ENCODE measurements at places on chromosomes 5 and 9. TPM values are rescaled to one million over a fixed set of nuclear protein-coding genes. Genes with fewer than 3 reads are reported as not detected.

TAF1L gene
- not detected for total RNA-seq

PCDHA12 gene
- not detected for total RNA-seq

DNM1 gene
- 5.4 TPM for total RNA-seq

CYSRT1 gene
- not detected for total RNA-seq

IFNA21 gene
- total RNA-seq = not detected

DNA sequence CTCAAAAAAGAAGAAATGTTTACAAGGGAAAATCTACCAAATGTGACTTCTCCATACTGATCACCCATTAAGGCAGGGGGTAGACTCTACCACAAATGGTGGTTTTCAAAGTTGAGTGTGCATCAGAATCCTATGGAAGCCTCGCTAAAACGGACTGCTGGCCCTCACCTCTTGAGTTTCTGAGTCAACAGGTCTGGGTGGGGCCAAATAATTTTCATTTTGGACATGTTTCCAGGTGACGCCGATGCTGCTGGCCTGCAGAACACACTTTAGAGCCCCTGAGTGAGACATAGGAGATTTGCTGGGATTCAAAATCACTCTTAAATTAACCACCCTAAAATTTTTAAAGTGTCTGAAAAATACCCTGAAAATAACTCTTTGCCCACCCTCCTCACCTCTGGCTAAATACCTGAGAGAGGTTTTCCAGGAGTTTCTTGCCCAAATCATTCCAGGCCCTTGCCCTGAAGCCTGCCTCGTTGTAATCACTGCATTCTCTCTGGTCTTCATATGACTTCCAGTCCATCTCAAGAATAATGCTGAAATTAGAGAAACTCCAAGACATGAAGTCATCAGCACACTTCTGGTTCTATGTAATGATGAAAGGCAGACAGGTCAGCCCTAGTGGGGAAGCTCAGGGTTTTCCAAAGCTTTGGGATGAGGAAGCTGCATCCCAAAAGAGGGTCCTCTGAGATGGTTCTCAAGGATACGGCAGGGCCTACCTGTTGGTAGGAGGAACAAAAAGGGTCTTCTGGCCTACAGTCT is 18.2 kb downstream of the C9orf152 start:
- no peak for DNase-seq

DNA sequence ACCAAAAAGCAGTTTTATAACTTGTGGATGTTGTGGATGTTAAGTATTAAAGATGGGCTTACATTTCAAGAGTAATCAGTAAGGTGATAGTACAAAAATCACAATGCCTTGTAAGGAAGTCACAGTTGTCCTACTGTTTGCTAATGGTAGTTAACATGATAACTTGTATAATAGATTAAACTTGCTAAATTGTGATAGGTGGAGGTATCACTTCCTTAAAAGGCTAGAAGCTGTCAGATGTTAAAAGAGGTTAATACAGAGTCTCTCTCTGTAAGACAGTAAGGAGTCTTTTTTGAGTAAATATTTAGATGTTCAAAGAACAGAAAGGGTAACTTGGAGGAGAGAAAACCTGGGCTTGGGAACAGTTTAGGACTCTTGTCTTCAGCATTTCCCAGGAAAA is 14.2 kb upstream of the MACIR start:
- no peak for DNase-seq

GRCh38 chr5:111389390-111390082 is 122.8 kb downstream of the STARD4 start:
- DNase-seq = no peak

DNA sequence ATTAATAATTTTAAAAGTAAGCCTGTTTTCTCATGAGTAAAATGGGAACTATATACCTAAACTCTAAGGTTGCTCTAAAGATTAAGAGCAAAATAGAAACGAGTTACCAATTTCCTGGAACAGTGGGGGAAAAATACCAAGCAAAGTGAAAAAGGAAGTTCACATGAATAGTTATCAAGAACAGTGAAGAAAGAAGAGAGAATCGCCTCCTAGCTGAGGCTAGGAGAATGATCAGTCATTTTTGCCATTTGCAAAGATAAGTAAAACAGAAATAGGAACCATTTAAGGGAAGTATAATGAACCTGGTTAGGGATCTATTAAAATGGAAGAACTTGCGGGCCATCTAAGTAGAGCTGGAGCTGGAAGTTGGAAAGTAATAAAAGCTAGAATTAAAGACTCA is 50.7 kb downstream of the P4HA2 start:
- no peak for DNase-seq

- peak; percentile 55 for DNase-seq
These were observed 48.7 kb downstream of the PCSK1 start for GRCh38 chr5:96384353-96384752.

GRCh38 chr9:84839541-84839940 is 170.0 kb downstream of the NTRK2 start:
- DNase-seq = no peak

- DNase-seq = peak; percentile 26
These were observed 131.1 kb downstream of the OLFM1 start for GRCh38 chr9:135218331-135219225.

GRCh38 chr5:51544031-51544785 is 161.0 kb downstream of the ISL1 start:
- DNase-seq = no peak

DNA sequence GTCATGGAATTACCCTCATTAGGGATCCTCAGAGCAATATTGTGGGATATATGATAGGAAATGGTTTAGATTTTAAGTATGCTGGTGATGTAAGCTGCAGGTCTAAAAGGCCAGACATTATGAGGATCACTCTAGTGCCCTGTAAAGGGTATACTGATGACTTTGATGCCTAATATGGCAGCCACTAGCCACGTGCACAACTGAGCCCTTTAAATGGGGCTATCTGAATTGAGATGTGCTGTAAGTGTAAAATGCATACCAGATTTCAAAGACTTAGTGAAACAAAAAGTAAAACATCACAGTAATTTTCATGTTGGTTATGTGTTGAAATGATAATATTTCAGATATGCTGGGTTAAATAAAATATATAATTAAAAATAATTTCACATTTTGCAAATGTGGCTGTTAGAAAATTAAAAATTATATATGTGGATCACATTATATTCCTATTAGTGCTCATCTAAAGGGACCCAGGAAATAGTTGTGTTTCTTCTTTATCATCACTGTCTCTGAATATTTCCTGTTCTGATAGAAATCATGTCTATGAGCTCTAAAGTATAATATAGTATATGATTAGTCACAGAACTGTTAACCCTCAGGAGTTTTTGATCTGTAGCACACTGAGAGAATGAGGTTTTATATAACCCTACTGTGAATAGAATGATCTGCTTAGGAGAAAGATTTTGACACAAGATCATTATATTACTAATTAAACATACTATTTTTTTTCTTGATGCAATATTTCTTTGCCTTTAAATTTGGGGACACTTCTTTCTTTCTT is 50.1 kb downstream of the OSTF1 start:
- DNase-seq = no peak

GRCh38 chr5:122831984-122832383 is 13.4 kb upstream of the SNX24 start:
- DNase-seq = no peak

- no peak for DNase-seq
These were observed 85.4 kb downstream of the KCNN2 start for GRCh38 chr5:114447084-114447773.

DNA sequence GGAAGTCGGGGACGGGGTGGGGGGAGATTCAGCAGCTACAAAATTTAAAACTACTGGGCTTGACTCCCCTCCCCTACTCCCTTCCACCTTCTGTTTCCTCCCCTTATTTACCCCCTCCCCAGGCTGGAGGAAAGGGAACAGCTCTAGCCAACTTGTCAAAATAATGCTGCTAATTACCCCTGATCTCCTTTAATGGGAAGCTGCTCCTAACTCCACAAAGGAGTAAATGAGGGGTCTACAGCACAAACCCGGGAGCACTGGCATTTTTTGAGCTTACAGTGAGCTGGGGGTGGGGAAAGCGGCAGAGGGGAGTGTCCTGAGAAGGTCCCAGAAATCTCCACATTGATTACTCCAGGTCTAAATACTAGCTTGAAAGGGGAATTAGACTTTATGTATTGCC is 3.1 kb downstream of the PTCH1 start:
- DNase-seq = no peak

- DNase-seq = peak; percentile 55
These were observed 442 bp downstream of the NEURL1B start for GRCh38 chr5:172641359-172642050.

- DNase-seq = peak; percentile 42
These were observed 8.9 kb downstream of the CXCL14 start for GRCh38 chr5:135569755-135570452.

DNA sequence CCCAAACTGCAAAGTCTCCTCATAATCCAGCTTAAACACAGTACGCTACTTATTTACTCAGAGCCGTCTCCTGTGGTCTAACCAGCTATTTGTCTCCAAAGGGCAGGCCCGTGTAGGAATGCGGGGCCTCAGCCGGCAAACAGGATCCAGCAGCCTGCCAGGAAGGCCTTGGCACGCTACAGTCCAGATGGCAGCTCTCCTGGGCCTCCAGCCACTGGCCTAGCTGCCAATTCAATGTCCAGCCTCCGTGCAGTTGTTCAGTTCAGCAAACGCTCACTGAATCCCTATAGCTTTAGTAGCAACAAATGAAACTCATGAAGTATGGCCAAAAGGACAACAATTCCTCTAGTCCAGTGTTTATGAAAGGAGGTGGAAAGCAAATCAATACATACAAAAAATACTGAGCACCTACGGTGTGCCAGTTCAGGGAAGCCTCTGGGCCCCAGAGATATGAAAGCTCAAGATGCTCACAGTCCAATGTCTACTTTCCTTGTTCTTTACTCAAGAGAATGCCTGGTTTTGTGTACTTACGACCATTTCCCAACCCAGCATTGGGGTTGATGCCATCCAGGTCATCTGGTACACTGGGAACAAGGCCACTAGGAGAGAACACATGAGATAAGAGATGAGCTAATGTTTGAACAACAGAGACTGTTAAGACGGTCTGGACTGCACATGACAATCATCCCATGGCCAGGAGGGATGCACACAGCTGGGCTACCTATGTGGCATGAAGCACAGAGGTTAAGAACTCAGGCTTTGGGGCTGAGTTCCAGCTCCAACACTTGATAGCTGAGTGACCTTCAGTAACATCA is 8.3 kb downstream of the CDK5RAP2 start:
- DNase-seq = peak; percentile 84

GRCh38 chr5:154313360-154314017 is 123.0 kb downstream of the GALNT10 start:
- DNase-seq = no peak

DNA sequence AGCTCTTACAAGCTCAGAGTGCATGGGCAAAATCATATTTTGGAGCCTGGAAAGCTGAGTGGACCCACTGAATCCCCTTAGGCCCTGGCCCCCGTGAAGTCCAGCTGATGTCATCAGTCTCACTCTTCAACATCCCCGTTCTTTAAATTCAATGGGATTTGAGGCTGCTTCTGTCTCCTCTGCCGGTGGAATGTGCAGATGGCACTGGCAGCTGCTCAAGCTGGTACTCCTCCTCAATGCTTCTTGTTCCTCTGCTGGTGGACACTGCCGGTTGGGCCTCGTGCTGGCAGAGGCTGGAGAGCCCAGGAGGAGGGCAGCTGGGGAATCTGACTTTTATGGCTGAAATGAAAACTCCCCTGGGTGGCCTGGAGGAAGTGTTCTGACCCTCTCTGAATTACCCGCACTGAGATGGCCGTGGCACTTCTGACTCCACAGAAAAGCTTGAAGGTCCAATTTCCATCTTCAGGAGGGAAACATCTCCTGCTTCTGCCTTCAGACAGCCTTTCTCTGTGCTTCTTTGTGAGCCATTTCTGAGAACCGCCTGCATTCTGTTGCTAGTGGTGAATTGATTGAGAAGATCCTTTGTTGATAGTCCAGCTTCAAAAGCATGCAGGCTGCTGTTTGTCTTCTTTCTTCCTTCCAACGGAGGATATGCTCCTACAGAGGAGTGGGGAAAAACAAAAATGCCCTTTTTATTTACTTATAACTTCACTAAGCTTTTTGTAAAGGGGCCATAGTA is 298.9 kb downstream of the TMEM38B start:
- DNase-seq = no peak
